ENCODE measurements at places on chromosomes 2 and 18.

DNA sequence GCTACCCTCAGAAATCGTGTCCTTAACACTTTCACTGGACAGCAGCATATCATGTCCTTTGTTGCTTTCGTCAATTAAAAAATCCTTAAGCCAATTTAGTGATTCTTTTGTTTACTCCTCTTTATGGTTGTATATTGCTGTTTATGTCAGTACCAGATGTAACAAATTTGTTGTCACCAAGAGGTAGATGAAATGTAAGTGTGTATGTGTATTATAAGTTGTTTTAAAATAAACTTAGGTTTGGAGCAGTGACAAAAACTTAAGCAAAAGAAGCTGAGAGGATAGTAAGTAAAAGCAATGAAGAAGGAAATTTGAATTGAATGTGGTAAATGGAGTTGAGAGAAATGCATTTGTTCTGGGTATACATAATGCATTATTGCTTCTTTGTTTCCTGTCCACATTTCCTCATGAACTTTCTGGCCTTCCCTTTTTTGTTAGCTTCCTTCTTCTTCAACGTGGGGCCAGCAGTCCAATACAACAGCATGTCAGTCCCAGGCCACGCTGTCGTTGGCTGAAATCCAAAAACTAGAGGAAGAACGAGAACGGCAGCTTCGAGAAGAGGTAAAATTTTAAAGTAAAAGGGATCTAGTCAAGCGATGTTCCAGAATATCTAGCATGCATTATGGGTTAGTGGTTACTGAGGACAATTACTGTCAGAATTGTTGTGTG is 30.5 kb upstream of the SNORC start:
- no peak for DNase-seq

DNA sequence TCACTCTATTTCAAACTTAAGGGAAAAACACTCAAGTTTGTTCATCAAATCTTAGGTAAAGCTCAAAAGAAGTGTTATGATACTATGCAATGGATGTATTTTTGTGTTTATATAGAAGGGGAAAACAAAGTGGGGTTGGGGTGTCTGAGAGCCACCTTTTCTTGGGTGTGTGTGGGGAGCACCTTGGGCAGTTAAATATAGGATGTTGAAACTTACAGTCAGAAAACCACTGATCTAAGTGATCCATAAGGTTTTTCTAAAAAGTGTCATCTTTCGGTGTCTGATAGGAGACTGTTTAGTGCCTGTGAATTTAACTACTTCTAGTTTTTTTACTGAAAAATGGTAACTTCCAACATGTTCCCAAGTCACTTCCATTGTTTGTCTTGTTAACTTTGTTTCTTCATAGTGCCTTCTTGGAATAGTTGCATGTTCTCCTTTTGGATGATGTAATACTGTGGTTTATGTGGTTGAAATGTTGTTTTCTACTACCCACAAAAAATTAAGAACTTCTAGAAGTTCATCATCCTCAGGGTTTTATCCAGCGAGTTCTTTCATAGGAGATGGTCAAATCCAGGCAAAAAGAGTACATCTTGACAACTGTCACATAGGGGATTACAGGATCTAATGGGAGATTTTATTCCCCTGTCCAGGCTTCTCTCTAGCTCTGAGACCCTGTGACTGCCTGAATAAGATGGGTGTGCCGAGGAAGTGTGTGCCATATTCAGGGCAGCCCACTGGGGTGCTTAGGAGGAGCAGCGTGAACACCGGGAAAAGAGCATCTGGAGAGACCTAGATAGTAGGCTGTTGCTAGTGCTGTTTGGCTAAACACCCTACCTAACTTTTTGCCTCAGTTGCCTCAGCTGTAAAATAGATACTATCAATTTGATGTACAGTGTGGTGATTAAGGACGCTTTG is 46.2 kb downstream of the CAB39 start:
- DNase-seq: no peak

DNA sequence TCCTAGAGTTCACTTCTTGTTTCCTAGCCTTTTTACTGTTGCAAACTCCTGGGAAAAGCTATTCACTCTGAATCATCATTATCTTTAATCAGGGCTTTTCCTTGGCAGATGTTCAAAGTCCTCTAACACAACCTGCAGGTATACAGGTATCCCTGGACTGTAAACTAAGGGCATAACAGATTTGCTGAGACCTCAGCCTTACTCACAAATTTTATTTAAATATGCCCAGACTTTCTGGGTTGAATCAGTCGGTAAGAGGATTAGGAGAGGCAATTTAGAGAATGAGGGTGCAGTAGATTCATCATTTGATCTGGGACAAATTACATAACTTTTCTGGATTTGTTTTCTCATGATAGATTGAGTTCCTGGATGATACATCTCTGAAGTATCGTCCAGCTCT is 217.8 kb upstream of the STON1 start:
- DNase-seq: no peak

- DNase-seq: no peak
Measured at GRCh38 chr2:3200420-3200939, 177.1 kb downstream of the EIPR1 start.

GRCh38 chr2:197261808-197262226 is 48.8 kb downstream of the ANKRD44 start:
- DNase-seq: no peak

GRCh38 chr2:220949466-220949865 is 622.6 kb downstream of the EPHA4 start:
- no peak for DNase-seq

- no peak for DNase-seq
Measured at GRCh38 chr2:112960230-112960825, 17.5 kb upstream of the IL36G start.

DNA sequence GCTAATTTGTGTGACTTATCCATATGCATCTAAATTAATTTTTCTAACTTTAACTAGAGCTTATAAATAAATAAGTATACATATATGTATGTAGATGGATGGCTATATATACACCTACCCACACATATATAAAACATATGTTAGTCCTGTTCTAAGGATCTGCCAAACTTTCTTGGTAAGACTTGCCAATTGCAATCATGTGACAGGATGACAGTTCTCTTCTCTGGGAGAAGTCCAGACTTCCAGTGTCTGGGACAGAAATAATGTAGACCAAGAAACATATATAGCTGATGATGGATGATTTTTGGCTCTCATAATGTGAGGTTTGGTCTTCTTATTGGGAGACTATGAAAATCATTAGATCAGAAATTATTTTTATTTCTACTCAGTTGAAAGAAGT is 30.6 kb upstream of the NR4A2 start:
- DNase-seq: no peak

GRCh38 chr2:130912471-130912870 is 75.8 kb downstream of the ARHGEF4 start:
- no peak for DNase-seq

DNA sequence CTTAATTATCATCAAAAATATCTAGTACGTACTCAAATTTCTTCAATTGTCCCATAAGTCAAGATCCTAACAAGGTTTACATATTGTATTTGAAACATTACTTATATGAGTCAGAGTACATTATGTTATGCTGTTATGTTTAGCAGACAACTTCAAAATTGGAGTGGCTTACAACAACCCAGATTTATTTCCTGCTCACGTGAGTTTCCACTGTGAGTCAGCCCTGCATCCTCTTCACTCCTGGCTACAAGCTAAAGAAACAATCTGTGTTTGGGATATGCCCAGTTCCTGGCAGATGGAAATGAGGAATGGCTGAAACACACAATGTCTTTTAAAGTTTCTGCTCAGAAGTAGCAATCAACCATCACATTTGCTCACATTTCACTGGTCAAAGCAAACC is 31.5 kb upstream of the TANC1 start:
- no peak for DNase-seq

DNA sequence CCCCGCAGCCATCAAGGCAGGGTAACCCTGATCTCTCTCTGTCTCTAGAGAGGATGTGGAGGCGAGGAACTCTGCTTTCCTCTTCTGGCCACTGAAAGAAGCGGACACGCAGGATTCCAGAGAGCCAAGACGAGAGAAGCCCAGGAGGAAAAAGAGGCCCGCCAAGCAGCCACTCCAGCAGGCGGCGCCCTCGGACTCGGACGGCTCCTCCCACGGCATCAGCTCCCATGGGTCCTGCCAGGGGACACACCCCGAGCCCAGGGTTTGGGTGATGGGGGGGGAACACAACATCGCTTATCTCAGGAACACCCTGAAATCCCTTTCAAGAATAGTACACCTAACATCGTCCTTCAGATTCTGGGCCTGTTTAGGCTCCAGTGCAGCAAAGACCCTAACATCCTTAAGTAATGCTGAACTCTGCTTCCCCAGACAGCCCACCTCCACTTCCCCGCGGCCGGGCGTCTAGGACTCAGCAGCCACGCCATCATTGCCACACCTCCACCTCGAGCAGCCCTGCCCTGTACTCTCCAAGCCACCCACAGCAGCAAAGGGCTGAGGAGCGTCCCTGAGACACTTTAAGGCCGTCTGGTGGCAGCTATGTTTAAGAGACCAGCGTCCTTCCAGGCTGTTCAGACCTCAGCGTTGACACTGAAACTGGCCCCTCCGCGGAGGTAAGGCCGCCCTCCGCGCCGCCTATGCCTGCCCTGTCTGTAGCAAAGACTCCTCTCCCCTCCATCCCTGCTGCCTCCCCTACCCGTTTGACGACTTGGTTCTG is 34.3 kb upstream of the CNGA3 start:
- no peak for DNase-seq

DNA sequence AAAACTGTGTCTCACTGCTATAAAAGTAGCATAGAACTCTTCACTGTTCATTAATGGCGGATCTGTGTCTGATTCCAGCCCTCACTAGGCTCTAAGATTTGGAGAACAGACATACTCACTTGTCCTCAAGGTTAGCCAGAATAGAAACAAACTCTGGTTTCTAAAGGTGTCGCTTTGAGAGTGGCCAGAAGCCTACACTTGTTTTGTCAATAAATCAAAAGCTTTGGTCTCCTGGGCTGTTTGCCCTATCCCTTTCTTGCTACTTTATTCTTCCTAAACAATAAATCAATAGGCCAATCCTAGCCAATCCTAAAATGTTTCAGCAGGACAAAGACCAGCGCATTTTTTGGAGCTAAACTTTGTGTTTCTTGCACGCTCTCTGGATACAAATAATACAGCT is 1064.6 kb upstream of the CHAC2 start:
- DNase-seq: no peak

GRCh38 chr2:180625006-180625844 is 355.2 kb upstream of the UBE2E3 start:
- DNase-seq: no peak

- no peak for DNase-seq
Measured at GRCh38 chr2:161028581-161028980, 131.6 kb upstream of the TANK start.

- no peak for DNase-seq
Measured at GRCh38 chr2:28062867-28063266, 172.3 kb downstream of the BABAM2 start.

DNA sequence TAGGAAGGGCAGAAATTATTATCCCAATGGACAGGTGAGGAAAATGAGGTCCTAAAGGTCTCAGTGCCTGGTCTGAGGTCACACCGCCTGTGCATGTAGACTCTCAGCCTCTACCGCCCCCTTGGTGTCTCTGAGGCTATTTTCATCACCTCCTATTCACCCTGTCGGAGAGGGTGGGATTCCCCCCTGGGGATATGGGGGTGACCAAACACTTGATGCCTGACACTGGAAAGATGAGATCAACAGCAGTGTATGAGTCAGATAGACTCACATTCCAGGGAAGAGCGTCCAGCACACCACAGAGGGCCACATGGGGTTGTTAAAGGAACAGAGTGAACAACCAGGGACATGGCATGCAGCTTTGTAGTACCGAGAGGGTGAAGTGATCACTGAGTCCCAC is 199.7 kb downstream of the SMAD2 start:
- DNase-seq: no peak

DNA sequence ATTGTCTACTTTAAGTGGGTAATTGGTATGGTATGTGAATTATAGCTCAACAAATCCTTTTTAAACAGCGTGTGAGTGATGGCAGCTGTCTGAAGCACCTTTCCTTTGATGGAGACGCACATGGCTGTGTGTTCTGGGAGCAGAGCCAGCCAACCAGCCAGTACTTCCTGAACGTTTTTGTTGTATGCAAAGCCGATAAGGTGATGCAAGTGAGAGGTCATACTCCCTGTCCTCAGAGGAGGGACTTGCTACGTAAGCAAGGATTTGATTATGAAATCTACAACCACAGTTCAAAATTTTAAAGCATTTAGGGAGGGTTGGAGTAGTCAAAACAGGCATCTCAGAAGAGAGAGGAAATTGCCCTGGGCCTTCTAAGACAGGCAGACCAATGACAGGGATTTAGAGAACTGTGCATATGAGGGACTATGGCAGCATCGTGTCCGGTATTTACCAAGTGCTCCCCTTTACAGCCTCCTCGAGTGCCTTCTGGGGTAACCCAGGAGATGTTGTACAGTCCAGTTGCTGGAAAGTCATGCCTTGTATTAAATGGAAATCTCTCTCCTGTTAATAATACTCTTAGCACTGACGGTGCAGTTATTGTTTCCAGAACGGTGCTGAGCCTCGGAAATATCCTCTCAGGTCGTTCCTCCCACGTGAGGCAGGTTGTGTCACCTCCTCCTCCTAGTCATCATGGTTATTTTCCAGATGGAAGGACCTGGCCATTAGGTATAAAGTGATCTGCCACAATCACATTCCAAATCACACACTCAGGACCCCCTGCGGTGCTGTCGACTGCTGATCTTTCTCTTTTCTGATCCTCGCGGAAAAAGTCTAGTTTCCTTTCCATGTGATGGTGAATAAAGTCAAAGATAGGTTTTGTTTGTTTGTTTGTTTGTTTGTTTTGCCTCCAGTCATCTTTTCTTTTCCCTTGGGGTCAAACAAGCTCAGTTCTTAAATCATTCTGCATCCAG is 28.4 kb downstream of the ARHGEF4 start:
- no peak for DNase-seq

DNA sequence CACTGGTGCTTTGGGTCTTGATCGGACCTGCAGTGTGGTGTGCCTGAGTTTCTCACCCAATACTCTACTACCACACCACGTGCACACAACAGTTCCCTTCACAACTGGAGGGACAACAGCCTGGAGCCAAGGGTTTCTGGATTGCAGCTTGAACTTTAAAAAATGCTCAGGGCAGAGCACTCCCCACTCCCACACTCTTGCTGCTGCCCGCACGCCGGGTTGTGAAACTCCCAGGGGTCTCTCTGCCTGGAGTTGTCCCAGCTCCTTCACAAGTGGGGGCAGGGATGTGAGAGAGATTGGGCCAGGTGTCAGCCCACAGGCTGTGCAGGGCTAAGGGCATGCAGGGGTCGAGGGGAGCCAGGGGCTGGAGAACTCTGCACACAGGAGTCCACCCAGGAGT is 89.4 kb downstream of the GALR1 start:
- no peak for DNase-seq

GRCh38 chr2:77017355-77017745 is 504.8 kb downstream of the LRRTM4 start:
- DNase-seq: no peak

- DNase-seq: no peak
Measured at GRCh38 chr2:95149397-95149984, 10.2 kb downstream of the ZNF514 start.

DNA sequence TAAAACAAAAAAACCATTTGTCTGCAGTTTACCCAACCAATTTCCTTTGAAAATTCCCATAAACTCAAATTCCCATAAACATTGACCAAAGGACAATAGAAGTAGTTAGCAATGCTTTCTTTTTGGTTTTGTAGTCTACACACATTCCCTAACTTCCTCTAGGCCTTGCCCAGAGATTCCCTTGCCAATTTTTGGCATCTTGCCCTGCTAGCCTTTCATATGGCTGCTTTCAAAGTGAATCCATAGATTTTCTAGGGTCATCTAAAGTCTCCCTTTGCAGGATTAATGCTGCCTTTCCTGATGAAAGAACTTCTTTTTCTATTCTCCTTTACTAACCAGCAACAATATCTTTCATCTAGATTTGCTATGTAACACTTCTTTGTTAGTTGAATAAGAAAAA is 33.4 kb downstream of the THSD7B start:
- no peak for DNase-seq

GRCh38 chr18:2217356-2217755 is 353.9 kb downstream of the METTL4 start:
- no peak for DNase-seq
